ENCODE measurements at places on chromosomes 2 and 18.

DNA sequence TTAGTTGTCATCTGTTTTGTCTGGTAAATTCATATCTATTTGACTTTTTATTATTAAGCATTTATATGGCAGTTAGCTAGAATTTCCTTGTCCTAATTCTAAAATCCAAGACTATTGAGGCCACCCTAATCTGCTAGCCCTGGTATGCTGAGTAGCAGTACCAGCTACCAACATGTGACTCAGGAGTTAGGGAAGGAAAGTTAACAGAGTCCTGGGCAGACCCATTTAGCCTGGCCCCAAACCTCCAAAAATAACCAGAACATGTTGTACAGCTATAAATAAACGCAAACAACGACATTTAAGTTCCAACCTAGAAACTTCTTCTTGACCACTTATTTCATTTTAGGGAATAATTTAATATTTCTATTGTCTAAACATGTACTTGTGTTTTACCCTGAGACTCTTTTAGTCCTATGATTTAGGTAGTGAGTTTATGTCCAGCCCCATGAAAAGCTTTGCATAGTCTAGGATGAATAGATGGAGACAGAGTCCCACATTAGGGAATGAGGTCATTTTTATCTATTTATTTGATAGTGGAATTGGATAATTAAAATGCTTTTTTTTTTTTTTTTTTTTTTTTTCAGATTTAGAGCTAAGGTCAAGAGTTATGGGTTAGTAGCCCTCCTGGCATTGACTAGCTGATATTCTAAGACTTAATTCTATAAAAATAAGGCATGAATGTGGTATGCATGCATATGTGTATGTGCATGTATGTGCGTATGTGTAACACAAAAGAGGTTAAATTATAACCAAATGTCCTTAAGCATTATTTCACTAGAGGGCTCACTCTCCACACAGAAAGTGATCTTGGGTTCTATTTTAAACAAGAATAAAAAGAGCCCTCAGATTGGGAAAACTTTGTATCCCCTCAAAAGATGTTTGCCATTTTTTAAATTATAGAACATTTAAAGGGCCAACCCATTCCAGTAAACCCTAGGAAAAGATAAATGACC lies 160.1 kb upstream of the MAPRE2 start:
- no peaks in the 10 kb centered on the region for H3K36me3 ChIP-seq
- no peak overlapping the region for H3K4me3 ChIP-seq

GRCh38 chr2:64853306-64853705 lies 135.9 kb upstream of the SLC1A4 start:
- H3K36me3 ChIP-seq, result no peaks in the 10 kb centered on the region
- H3K27me3 ChIP-seq, result no peaks in the 10 kb centered on the region
- peaks cover 16% of the 10 kb centered on the region for H3K4me1 ChIP-seq
- DNase-seq, result no peak

GRCh38 chr2:113910110-113910717 lies 20.3 kb downstream of the ACTR3 start:
- H3K27ac ChIP-seq, result peak overlapping the region; percentile 22
- peaks cover 13% of the 10 kb centered on the region for H3K4me1 ChIP-seq
- no peak overlapping the region for H3K4me3 ChIP-seq
- no peaks in the 10 kb centered on the region for H3K27me3 ChIP-seq
- H3K36me3 ChIP-seq, result peaks cover 25% of the 10 kb centered on the region

DNA sequence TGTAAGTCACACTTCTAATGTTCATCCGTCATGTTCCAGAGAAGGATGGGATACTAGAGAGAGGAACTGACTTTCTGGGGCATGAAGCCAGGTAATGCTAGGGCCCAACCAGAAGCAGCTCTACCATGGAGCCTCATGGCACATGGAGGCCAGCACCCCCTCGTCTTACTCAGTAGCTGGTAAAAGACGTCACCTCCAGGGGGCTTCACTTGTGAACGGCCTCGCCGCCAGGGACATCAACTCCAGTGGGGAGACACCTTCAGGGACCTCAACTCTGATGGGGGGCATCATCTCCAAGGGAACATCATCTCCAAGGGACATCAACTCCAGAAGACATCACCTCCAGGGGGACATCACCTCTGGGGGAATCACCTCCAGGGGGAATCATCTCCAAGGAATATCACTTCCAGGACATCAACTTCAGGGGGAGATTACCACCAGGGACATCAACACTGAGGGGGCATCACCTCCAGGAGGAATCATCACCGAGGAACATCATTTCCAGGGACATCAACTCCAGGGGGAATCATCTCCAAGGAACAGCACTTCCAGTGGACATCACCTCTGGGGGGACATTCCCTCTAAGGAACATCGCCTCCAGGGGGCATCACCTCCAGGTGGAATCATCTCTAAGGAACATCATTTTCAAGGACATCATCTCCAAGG lies 168.4 kb downstream of the NDUFA10 start:
- DNase-seq, result no peak
- H3K36me3 ChIP-seq, result no peaks in the 10 kb centered on the region
- no peaks in the 10 kb centered on the region for H3K4me1 ChIP-seq
- H3K27ac ChIP-seq, result no peak overlapping the region
- H3K4me3 ChIP-seq, result no peak overlapping the region

GRCh38 chr2:184413671-184414229 lies 184.6 kb upstream of the ZNF804A start:
- no peaks in the 10 kb centered on the region for H3K36me3 ChIP-seq
- H3K27me3 ChIP-seq, result no peaks in the 10 kb centered on the region
- DNase-seq, result no peak
- H3K27ac ChIP-seq, result no peak overlapping the region
- no peak overlapping the region for H3K4me3 ChIP-seq

DNA sequence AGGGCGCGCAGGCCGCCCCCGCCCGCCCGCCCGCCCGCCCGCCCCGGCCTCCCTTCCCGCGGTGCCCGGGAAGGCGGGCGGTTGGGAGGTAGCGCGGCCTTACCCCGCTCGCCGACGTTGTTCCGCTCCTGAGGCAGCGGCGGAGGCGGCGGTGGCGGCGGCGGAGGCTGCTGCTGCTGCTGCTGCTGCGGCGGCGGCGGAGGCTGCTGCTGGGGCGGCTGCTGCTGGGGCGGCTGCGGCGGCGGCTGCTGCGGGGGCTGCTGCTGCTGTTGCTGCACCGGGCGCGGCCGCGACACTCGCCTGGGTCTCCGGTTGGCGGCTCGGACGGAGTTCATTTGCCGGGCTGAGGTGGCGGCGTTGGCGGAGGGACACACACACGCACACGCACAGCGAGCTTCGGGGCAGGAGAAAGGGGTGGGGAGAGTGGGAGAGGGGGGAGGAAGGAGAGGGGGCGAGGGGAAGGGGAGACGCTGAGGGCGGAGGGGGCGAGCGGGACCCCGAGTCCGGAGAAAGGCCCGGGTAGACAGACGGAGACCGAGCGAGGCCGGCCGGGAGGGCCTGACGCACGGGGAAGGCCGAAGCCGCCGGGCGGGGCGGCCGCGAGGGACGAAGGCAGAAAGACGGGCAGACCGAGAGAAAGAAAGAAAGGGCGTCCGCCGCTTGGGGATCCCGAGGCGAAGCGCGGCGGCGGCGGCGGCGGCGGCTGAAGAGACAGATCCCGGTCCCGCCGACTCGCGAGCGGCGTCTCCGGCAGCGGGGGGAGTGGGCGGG lies 727 bp downstream of the FBXO11 start:
- no peaks in the 10 kb centered on the region for H3K27me3 ChIP-seq
- peak overlapping the region; percentile 89 for H3K27ac ChIP-seq
- peak overlapping the region; percentile 97 for H3K4me3 ChIP-seq

- H3K27me3 ChIP-seq, result no peaks in the 10 kb centered on the region
- no peak overlapping the region for H3K4me3 ChIP-seq
- no peaks in the 10 kb centered on the region for H3K36me3 ChIP-seq
- no peak overlapping the region for H3K27ac ChIP-seq
- H3K4me1 ChIP-seq, result no peaks in the 10 kb centered on the region
Observed at GRCh38 chr2:158337018-158337417, 119.5 kb downstream of the CCDC148 start.
